ENCODE measurements at places on chromosomes 11 and 22.

GRCh38 chr11:95521133-95521542 lies 268.4 kb downstream of the FAM76B start:
- DNase-seq = no peak

DNA sequence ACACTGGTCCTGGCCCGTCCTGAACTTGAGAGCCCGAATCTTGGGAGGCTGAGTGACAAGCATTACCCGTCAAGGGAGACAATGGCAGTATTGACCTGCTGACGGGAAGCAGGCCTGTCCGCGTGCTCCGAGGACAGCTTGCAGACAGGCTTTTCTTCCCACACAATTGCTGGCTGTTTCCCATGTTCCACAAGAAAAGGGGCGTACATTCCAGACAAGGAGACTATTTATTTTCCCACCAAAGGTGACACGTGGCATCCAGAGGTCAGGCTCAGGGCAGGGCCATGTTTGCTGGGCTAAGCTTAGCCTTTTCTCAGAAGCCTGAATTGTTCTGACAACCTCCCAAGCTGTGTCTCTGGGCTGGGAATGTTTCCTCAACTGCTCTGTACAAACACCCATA lies 86.9 kb upstream of the SPON1 start:
- DNase-seq = no peak

DNA sequence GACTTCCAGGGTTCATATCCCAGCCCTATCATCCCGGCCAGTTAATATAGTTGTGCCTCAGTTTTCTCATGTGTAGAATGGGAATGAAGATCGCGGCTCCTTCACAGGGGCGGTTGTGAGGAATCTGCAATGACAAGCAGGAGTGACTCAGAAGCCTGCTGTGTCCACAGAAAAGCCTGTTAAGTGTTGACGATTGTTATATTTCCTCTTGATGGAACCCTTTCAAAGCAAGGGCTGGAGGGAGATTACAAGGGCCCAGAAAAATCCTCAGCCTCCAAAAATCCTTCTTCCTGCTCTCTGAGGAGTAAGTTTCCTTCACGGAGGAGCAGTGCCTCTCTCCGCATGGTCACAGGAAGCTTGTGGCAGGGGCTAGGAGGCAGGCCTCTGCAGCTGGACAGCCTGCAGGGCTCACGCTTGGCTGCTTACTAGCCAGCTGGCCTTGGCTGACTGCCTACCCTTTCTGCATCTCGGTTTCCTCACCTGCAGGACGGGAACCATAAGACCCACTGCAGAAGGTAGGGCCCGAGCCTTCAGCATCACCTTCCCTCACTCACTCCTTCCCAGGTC lies 63.4 kb downstream of the CACNG2 start:
- DNase-seq = no peak

- DNase-seq = no peak
These were observed 93.4 kb downstream of the BLID start for GRCh38 chr11:122022646-122023045.

DNA sequence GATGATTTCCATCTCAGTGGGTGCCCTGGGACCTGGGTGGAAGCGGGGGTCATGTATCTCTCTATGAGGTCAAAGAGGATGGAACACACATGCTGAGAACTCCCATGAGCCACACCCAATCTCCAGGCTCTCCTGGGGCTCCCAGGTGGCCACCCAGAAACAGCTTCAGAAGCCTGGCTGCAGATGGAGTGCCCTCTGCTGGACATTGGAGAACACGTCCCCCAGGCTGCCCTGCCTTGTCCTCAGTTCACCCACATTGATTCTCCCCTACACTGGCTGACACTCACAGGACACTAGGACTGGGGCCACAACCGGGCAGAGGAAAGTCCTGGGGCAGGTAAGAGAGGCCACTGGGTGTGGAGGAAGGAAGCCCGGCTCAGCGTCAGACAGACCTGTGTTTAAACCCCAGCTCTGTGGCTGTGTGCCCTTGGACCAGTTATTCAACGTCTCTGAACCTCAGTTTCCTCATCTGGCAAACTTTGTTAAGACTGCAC lies 4.5 kb upstream of the NOL12 start:
- peak; percentile 85 for DNase-seq

GRCh38 chr11:46778416-46778815 lies 59.4 kb downstream of the F2 start:
- no peak for DNase-seq

- no peak for DNase-seq
These were observed 34.6 kb upstream of the BID start for GRCh38 chr22:17808693-17809403.
